ENCODE measurements at places on chromosomes 2 and 18.

DNA sequence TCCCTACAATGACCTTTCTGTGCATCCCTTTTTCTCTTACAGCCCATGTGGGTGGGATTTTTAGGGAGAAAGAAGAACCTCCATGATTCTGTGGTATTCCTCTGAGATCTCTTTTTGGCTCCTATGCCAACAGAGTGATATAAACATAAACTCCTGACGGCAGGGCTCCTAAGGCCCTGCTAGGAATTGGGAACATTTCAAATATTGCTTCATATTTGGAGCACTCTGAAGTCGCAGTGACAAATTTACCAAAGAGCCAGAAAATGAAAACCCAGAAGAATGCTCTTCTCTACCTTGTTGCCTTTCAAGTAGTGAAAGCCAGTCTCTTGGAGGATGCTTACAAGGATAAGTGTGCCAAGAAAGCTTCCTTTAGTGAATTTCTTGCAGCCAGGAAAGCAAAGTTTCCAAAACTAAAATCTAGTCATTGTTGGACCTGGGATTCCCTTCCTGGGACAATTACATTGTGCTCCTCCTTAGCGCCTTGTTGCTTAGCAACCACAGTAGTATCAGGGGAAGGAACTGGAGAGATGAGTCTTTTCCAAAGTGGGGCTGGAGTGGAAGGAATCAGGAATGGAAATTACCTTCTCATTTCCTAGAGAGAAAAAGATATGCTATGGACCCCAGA lies 7.3 kb upstream of the SETBP1 start:
- DNase-seq: no peak

GRCh38 chr2:225040142-225040541 lies 2.1 kb downstream of the DOCK10 start:
- no peak for DNase-seq

DNA sequence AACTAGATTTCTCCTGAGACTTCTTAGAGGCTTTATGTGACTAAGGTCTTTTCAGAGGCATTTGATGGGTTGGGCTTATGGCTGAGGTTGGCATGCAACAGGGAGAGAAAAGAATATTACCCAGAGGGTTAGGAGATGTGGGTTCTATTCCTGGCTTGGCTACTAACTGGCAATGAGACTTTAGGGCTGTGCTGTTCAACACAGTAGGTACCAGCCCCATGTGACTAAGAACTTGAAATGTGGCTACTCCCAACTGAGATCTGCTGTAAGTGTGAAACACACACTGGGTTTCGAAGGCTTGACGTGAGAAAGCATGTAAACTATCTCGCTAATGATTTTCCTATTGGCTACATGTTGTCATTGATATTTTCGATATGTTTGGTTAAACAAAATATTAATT lies 324.9 kb upstream of the SLC14A2 start:
- no peak for DNase-seq

GRCh38 chr2:216546241-216546640 lies 47.6 kb downstream of the RPL37A start:
- DNase-seq: no peak

DNA sequence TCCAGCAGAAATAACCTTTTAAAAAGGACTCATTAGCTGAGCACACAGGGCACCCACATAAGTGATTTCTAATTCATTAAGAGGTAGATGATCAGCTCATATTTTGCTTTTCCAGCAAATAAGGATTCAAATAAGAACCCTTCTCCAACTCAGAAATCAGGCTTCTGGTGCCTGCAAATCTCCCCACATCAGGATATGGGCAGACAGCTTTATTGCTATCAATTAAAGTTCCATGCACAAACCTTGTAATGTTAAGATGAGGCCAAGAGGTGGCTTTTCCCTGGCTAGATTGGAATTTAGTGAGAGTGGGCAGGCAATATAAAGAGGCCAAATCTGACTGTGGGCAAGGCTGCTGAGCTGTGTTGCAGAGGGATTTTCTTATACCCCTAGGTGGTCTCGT lies 193.6 kb downstream of the SH3RF3 start:
- DNase-seq: no peak

DNA sequence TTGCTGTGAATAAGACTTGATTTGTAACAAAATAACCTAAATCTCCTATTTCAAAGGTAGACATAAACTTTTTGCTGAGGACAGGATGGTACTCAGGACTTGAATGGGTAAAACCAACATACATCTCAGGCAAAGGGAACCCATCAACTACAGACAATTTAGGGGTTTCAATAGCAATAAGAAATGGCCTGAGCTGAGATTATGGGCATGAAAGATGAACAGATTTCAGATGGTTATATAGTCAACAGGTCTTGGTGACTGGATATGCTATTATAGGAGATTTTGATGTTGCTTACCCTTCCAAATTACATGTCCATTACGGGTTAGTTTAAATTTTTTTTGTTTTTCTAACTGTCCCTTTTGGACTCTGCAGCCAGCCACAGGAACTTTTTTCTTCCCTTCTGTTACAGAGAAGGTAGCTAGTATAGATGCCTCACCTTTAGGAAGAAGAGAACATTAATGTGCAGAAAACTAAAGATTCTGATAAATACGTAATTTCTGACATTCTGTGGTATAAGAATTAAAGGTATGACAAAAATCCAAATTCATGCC lies 4.6 kb downstream of the RPS27A start:
- no peak for DNase-seq

- DNase-seq: no peak
Measured at GRCh38 chr2:46723346-46723745, 192.3 kb downstream of the MCFD2 start.

DNA sequence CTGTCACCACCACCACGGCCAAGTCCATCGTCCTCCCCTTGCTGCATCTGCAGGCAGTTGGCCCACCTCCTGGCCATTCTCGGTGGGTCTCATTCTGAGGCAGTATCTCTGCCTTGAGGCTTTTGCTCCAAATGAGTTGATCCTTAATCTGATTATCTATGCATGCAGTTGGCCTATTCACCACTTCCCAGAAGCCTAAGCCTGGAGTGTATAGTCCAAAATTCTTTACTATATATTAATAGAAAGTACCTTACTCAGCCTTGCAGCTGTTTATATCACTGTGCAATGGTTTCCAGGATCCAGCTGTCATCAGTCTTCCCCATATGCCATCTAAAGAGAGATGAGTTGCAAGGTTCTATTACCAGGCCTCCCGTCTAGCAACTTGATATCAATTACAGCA lies 292.4 kb downstream of the SS18 start:
- no peak for DNase-seq
